ENCODE measurements at places on chromosomes 16 and 17.

DNA sequence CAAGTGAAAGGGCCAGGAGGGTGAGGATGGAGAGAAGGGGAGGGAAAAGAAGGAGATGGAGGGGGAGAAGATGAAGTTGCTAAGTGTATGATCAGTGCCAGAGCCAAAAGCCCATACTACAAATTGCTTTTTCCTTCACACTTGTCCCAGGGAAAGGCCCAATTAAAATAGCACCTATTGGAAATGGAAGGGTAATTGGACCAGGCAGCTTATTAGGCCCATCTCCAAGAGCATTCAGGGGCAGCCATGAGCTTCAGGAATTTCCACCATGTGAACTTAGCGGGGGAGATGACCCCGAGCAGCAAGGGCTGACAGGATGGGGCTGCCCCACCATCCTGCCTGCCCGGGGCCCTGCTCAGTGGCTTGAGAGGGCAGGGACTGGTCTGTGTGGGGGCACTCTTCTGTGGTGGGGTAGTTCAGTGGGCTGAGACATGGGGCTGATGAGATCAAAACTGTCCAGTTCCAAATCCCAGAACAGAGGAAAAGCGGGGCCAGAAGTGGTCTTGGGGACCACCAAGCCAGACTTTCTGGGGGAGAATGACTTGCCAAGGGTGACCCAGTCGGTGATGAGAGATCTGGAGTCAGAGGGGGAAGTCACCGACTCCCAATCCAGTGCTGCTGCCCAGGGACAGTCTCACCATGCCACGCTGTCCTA, 27.5 kb downstream of the GOSR2 start:
- no peak for DNase-seq

- no peak for DNase-seq
Observed at GRCh38 chr16:55964923-55965475, 89.8 kb upstream of the CES5A start.

- DNase-seq, result no peak
Observed at GRCh38 chr17:40598619-40599467, 33.6 kb upstream of the CCR7 start.

- DNase-seq, result no peak
Observed at GRCh38 chr16:56780646-56781045, 50.7 kb downstream of the NUP93 start.

DNA sequence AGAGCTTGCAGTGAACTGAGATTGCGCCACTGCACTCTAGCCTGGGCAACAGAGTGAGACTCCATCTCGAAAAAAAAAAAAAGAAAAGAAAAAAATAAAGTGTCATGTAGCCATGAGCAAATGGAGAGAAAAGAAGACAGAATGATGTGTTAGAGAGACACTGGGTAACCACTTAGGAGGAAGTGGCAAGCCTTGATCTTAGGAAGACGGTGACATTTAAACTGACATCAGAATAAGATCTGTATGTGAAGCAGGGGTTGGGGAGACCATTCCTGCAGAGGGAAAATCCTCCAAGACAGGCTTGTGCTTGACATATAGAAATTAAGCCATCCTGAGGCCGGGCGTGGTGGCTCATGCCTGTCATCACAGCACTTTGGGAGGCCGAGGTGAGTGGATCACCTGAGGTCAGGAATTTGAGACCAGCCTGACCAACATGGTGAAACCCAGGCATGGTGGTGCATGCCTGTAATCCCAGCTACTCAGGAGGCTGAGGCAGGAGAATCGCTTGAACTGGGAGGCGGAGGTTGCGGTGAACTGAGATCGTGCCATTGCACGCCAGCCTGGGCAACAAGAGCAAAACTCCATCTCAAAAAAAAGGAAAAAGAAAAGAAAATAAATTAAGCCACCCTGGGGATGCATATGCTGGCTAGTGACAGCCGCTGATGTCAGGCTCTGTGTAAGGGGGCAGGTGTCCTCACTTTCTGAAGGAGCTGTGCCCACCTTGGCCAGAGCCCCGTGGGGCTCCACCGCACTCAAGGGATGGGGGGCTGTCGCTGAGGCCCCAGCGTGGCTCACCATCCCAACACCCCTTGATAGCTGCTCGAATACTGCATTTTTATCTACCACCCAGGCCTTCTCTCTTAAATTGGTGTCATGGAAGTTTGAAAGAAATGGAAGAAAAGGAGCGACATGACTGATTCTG, 13.1 kb upstream of the CYB5B start:
- no peak for DNase-seq
